Suppressor macrophage (primary cell): ENCODE measurements at places on chromosomes 11 and 22.

DNA sequence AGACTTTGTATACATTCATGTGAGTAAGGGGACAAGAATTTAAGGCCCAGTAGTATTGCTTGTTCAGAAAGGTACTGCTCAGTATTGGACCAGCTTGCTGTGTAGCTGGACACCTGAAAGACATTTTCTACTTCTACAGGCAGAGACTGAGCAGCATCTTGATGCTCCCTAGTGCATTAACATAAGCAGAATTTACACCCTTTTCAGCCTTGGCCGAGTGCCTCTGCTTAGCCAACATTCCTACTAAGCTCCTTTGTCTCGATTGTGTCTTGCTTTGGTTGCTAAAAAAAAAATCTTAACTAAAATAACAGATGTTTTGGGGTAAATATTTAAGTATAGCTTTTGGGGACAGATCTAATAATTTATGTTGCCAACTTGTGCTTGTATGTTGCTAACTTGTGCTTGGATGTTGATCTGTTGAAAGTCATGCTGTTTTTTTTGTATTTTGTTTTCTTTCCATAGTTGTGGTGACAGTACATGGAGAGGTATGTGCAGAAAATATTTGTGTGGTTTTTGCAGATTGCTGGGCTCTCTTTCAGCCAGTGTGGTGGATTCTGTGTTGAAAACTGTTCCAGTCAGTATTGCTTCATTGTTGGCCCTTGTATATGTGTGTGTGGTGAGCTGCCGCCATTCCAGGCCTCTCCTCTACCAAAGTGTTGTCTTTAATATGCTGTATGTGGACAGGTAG lies 3.7 kb downstream of the PTS start:
- no peak for DNase-seq

- DNase-seq, result no peak
Observed at GRCh38 chr11:94297985-94298576, 6.3 kb upstream of the IZUMO1R start.

DNA sequence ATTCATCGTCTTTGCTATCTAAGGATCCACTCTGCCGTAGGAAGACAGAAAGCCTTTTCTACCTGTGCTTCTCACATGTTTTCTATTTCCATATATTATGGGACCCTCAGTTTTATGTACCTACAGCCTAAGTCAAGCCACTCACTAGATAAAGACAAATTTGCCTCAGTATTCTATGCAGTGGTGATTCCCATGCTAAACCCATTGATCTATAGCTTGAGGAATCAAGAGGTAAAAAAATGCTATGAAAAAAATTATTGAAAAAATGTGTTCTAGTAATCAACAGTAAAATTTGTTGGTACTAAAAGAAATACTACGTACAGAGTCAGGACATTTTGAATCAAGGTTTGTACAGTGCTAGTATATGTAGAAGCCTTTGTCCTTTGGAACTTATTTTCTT lies 18.1 kb upstream of the OR5AL1 start:
- no peak for DNase-seq

- no peak for DNase-seq
Observed at GRCh38 chr11:92740276-92740675, 229.2 kb upstream of the MTNR1B start.

DNA sequence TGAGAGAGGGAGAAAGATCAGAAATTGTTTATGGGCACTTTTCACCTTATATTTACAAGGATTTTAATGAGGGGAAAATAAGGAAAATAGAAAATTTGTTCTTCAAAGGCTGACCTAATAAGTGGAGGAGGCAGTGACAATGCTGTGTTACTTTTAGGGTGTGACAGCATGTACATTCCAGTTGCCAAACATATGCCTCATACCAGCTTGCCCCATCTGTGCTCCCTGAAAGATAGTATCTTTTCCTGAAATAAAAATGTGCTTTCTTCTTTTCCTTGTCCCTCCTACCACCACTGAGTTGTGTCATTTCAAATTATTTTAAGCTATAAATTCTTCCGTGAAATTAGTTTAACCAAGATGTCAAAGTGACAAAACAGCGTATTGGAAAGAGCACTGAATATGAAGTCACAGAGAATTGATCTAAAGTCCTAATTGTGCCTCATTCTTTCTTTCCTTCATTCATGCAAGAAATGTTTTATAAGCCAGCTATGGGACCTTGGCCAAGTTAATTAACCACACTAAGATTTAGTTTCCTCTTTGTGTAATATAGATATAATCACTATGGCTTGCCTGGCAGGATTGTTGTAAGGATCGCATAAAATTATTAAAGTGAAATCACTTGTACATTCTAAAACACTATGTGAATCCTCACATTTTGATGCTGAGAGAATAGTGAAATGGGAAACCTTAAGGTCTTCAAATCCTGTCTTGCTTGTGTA lies 1307.5 kb upstream of the TENM4 start:
- no peak for DNase-seq

- DNase-seq, result no peak
Observed at GRCh38 chr11:36464720-36465119, 45.4 kb downstream of the TRAF6 start.

- DNase-seq, result no peak
Observed at GRCh38 chr11:58193391-58193790, 4.5 kb downstream of the OR9Q2 start.

GRCh38 chr11:74895340-74896116 lies 53.4 kb downstream of the XRRA1 start:
- DNase-seq, result no peak

DNA sequence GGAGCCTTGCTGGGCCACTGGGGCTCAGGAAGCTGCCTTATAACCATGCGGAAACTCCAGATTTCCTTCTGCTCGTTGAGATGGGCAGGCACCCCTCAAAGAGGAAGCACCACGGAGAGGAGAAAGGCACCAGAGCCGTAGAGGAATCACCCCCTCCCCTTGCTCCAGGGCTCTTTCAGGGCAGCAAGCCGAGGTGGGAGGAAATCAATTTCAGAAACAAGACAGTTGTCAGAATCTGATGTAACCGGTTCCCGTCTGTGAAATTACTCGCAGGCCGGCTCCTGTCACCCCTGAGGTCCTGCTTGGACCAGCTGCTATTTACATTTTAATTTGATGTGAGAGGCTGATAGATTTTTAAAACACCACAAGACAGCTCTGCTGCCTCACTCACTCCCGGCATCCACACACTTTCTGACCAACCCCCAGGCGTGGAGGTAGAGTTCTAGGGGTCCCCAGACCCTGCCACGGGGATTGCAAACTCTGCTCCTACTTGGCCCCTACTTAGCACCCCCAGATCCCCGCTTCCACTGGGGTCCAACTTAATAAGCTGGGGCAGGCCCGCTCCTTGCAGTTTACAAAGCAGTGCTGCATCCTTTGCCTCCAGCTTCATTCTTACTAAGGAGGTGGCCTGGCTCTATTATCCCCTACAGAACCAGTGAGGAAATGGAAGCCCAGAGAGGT lies 162.5 kb downstream of the CEP164 start:
- DNase-seq, result peak; percentile 48

DNA sequence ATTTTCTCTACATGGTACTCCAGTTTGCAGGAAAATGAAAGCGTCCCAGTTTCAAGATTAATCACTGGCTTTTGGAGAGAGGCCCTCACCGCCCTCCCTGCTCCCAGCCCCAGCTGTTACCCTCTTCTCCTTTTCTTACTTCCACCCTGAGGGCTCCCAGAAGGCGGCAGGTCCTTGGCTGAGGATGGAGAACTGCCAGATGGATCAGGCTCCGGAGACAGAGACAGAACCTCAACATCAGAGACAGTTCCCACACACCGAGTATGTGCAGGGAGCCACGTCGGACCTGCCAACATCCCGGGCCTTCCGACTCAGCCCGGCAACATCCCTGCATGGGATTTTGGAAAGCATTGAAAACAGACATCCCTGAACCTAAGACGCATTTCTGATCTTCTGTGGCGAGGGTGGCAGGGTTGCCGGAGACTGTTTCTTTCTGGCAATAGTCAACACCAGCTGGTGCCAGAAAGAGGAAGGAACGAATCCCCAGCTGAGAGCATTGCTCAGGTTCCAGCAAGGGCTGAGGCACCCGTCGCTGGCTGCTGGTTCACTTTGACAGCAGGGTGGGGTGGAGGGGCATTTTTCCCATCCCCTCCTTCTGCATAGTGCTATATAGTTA lies 467.1 kb downstream of the MIAT start:
- DNase-seq, result peak; percentile 77

GRCh38 chr11:128686021-128686741 lies 7.7 kb upstream of the FLI1 start:
- DNase-seq, result peak; percentile 47

DNA sequence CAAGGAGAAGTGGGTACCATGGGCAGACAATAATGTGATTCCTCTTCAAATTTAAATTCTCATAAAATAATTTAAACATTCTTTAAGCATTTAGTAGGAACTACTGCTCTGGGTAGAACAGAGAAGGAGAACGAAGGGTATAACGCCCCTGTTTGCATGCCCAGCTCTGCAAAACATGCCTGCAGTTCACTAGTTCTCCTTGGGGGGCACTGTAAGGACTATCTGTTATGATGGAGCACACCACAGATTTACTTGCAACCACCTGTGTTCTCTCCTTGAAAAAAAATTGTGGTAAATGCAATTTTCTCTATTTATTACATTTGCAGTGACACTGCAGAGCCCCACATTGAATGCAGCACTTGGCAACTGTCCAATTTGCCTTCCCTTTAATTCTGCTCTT lies 100.3 kb downstream of the GUCY1A2 start:
- peak; percentile 1 for DNase-seq

GRCh38 chr11:7427733-7428132 lies 57.6 kb upstream of the OLFML1 start:
- no peak for DNase-seq

DNA sequence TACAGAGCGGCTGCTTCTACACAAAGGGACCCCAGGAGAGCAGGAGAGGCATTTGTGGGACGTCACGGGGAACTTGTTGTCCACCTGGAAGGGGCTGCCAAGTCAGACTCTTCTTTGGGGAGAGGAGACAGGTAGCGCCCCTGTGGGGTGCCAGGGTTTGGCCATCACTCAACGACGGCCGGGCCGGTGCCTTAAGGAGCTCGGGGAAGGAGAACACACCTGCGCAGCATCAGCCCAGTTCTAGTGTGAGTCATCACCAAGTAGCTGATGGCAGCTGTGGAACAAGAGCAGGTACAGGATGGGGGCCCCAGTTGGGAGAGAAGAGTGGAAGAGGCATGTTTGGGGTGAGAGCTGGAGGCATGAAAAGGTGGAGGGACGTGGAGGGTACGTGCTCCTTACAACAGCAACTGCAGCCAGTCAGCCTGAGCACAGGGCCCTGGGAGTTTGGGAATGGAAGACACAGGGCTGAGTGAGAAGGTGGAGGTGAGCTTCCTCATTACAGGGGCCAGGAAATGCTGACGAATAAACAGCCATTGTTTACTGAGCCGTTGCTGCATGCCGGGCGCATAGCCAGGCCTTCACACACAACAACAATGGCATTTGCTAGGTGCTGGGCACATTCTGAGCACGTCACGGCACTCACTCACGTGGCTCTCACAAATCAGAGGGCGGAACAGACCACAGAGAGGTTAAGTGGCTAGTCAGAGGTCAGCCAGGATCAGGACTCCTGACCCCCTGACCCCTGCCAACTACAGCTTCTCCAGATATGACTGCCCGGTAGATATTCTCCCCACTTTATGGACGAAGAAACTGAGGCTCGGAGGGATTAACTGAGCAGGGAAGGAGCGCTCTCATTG lies 29.1 kb upstream of the TP53I11 start:
- DNase-seq, result no peak

GRCh38 chr11:134731213-134731961 lies 319.3 kb upstream of the B3GAT1 start:
- DNase-seq, result no peak

GRCh38 chr11:65243797-65244196 lies 18.0 kb upstream of the POLA2 start:
- DNase-seq, result no peak

- no peak for DNase-seq
Observed at GRCh38 chr11:72607496-72607895, 66.7 kb downstream of the PDE2A start.

DNA sequence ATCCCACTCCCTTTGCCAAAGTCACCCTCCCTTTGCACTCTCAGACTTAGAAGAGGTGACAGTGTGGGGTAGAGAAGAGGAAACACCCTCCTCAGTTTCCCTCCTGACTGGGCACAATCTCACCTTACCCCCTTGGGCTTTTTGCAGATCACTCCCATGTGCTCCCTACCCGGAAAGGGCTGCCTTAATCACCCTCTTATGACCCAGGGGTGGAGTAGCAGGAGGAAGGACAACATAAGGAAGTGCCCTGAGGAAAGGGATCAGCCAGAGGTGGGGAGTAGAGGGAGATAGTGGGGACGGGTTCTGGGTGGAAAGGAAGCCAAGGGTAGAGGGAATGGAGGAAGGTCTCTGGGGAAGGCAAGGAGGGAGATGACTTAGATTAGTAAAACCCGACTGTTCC lies 52.0 kb downstream of the NRXN2 start:
- peak; percentile 57 for DNase-seq

DNA sequence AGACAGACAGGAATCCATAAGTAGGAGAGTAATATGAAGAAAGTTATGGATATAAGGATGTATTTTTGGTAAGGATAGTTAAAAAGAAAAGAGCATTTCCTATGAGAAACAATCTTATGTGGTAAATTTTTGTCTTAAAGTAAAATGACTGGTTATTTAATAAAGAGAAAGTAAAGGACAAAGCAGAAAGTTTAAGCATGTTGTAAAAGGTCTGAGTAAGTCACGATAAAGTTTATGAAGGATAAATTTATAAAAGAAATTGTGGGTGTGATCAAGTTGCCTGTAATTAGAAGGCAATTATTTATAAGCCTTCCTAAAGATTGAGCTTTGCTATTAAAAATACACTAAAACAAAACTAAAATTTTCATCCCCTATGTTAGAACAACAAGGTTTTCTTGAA lies 314.7 kb upstream of the SYN3 start:
- DNase-seq, result no peak

DNA sequence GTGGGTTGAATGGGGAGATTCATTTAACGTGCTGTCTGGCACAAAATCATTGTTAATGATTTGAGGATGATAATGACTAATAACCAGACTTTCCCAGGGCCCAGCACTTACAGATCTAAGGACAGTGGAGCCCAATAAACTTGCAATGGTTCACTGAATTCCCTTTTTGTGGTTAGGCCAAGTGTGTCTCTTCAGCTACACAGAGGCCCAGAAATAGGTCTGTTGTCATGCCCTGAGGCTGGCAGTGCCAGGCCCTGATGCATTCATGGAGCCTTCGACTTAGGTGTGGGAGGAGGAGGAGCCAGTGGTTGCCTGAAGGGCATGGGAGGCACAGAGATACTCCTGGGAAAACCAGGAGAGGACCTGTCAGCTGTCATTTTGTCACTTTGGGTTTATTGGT lies 56.1 kb downstream of the KIAA1671 start:
- DNase-seq, result no peak

DNA sequence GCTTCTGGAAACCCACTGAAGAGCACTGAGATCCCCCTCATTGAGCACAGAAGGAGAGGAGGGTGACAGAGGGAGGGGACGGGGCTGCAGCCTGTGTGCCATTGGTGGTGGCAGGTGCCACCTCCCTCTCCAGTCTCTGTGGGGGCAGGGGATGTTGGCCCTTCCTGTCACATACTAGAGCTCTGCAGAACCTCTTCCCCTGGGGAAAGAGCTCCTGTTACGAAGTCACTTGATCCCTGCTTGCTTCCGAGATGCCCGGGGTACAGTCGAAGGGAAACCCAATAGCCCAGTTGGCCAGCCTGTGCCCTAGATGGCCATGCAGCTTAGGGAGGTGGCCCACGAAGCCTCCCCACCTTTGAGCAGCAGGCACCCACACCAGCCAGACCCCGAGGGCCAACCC lies 29.4 kb downstream of the DAGLA start:
- no peak for DNase-seq

- DNase-seq, result no peak
Observed at GRCh38 chr11:128476049-128476448, 111.3 kb downstream of the ETS1 start.

GRCh38 chr11:45238724-45239123 lies 47.4 kb downstream of the SYT13 start:
- no peak for DNase-seq
